ENCODE measurements at places on chromosomes 3 and 15. TPM values are rescaled to one million over a fixed set of nuclear protein-coding genes. Genes with fewer than 3 reads are reported as not detected.

GRCh38 chr3:45871780-45872179 is 14.6 kb upstream of the CCR9 start:
- no peaks in the 10 kb centered on the region for H3K27me3 ChIP-seq
- H3K4me3 ChIP-seq = no peak overlapping the region
- no peak for DNase-seq
- H3K36me3 ChIP-seq = no peaks in the 10 kb centered on the region

- no peaks in the 10 kb centered on the region for H3K27me3 ChIP-seq
- H3K27ac ChIP-seq = no peak overlapping the region
- no peaks in the 10 kb centered on the region for H3K4me1 ChIP-seq
- no peaks in the 10 kb centered on the region for H3K36me3 ChIP-seq
- no peak for DNase-seq
- no peak overlapping the region for H3K4me3 ChIP-seq
Observed at GRCh38 chr3:174270841-174271240, 588.3 kb upstream of the NAALADL2 start.

DNA sequence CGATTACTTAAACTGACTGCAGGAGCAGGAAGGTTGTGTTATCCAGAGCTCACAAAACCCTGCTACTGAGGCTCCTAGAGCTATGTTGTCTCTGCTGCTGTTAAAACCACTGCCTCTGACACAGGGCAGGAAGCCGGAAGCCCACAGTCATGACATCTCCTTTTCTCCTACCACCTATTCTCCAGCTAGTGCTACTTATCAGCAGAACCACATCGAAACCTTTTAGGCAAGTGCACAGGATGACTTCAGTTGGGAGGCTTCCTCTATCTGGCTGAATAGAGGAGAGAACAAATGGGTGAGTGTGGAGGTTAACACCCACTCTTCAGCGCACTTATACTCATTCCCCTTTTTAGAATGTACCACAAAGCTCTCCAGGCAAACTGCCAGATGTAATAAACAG is 638.0 kb downstream of the OTOL1 start:
- no peak overlapping the region for H3K27ac ChIP-seq
- no peak overlapping the region for H3K4me3 ChIP-seq
- DNase-seq = no peak
- no peaks in the 10 kb centered on the region for H3K27me3 ChIP-seq
- no peaks in the 10 kb centered on the region for H3K4me1 ChIP-seq

ARGFX gene
- not detected for total RNA-seq

ZIC4 gene
- total RNA-seq = not detected

GRCh38 chr3:108319428-108320082 is 23.2 kb downstream of the HHLA2 start:
- H3K4me3 ChIP-seq = no peak overlapping the region
- H3K27ac ChIP-seq = no peak overlapping the region
- DNase-seq = no peak
- no peaks in the 10 kb centered on the region for H3K27me3 ChIP-seq
- no peaks in the 10 kb centered on the region for H3K36me3 ChIP-seq

DNA sequence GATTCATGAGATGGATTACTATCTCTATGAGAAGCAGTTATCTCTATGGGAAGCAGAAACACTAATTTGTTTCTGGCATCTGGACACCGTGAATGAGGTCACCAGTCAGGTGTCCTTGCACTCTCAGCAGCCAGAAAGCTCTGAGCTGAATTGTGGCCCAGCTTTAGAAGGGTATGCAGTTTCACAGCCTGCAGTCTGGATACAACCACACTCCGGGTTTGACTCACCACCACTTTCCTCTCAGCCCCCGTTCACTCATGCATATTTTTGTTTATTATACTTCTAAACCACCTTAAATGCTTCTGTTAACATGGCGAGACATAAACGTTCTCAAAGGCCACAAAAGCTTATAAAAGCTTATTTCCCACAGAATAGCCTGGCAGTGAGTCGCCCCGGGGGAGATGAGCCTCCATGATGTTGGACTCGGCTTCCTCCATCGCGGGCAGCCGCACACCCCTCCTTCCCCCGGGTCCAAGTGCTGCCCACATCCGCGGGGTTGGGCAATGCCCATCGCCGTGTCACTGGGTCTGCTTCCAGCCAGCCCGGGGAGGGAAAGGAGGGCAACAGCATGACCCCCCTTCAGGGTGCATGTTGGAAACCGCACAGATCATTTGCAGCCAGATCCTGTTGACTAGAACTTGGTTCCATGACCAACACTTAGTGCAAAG is 16.8 kb upstream of the SLC41A3 start:
- no peak overlapping the region for H3K4me3 ChIP-seq
- H3K36me3 ChIP-seq = no peaks in the 10 kb centered on the region

GRCh38 chr3:187924651-187925050 is 179.4 kb upstream of the BCL6 start:
- H3K4me3 ChIP-seq = no peak overlapping the region
- no peak overlapping the region for H3K27ac ChIP-seq

PRRT3 gene
- total RNA-seq = 1.7 TPM

GRCh38 chr15:69861331-69862171 is 236.2 kb downstream of the TLE3 start:
- no peak overlapping the region for H3K27ac ChIP-seq
- no peak for DNase-seq
- H3K27me3 ChIP-seq = no peaks in the 10 kb centered on the region
- H3K36me3 ChIP-seq = no peaks in the 10 kb centered on the region

GRCh38 chr3:124878561-124879336 is 8.4 kb downstream of the ITGB5 start:
- H3K4me3 ChIP-seq = no peak overlapping the region
- H3K27ac ChIP-seq = peak overlapping the region; percentile 27

EPB42 gene
- total RNA-seq = not detected

CERS3 gene
- total RNA-seq = 43.5 TPM

DNA sequence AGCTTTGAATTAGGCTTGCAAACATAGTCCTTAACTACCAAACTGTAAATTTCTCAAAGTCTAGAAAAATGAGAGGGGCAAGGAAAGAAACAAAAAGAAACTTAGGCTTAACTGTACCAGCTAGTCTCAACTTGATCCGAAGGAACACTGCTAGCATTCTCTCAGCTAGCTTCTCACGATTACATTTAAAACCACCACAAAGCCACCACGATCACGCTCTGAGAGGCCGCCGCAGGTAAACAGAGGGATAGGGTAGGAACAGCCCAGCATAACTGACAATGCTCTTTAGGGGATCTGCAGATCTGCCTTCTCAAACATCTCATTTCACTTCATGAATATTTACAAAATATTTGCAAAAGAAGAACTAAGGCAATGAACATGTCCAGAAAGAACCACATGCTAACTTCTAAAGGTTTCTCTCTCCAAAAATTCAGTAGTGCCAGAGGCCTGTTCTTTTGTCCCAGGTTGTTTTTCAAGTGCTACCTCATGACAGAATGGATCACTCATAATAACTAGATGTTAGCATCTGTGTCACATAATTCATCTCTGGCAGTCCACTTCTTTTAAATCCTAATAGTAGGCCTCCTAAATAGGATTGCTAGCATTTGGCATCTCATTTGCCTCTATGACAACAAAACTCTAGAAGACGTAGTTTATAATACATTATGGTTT is 18.9 kb downstream of the VGLL4 start:
- H3K27ac ChIP-seq = no peak overlapping the region
- H3K4me1 ChIP-seq = peaks cover 73% of the 10 kb centered on the region
- H3K4me3 ChIP-seq = no peak overlapping the region
- DNase-seq = no peak
- H3K36me3 ChIP-seq = no peaks in the 10 kb centered on the region

ZBTB20 gene
- total RNA-seq = 64.8 TPM

ITGB5 gene
- total RNA-seq = 156 TPM

- H3K4me1 ChIP-seq = no peaks in the 10 kb centered on the region
- peaks cover 20% of the 10 kb centered on the region for H3K36me3 ChIP-seq
- no peak for DNase-seq
- H3K27ac ChIP-seq = no peak overlapping the region
Observed at GRCh38 chr3:196726788-196727675, 12.6 kb upstream of the PAK2 start.

DLL4 gene
- 20.9 TPM for total RNA-seq

DNA sequence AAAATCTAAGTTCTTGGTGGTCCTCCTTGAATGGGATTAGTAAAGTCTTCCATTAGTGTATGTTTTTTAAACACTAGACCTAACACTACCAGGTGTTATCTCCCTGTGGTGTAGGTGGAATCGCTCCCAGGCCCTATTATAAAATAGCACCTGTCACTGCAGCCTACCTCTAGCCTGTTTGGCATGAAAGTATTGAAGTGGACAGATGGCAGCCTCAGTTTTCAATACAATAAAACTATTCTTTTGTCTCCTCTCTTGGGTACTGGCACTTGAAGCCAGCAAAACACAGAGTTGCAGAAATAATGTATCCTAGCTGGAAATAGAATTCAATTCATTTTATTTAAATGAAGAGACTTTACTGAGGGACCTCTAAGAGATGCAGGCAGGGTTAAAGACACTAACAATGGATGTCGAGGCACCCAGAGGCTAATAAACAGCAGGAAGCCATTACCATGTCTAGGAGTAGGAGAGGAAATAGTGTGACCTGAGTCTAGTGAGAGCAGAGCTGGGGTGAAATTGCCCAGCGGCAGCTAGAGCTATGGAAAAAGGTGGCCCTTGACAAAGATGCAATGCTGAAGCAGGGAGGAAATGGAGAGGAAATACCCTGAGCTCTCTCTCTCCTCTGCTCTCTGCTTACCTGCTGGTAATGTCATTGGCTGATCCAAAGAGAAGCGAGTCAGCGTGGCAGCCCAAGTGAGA is 49.1 kb upstream of the TMEM158 start:
- no peaks in the 10 kb centered on the region for H3K36me3 ChIP-seq
- H3K27me3 ChIP-seq = no peaks in the 10 kb centered on the region
- no peak for DNase-seq
- H3K4me3 ChIP-seq = no peak overlapping the region
- H3K4me1 ChIP-seq = no peaks in the 10 kb centered on the region
- no peak overlapping the region for H3K27ac ChIP-seq

GRCh38 chr3:141436180-141436579 is 50.6 kb upstream of the RASA2 start:
- no peak overlapping the region for H3K27ac ChIP-seq
- no peak overlapping the region for H3K4me3 ChIP-seq
- DNase-seq = no peak
- H3K36me3 ChIP-seq = peaks cover 7% of the 10 kb centered on the region
- no peaks in the 10 kb centered on the region for H3K27me3 ChIP-seq

GOLGA6L4 gene
- total RNA-seq = 5.9 TPM

DNA sequence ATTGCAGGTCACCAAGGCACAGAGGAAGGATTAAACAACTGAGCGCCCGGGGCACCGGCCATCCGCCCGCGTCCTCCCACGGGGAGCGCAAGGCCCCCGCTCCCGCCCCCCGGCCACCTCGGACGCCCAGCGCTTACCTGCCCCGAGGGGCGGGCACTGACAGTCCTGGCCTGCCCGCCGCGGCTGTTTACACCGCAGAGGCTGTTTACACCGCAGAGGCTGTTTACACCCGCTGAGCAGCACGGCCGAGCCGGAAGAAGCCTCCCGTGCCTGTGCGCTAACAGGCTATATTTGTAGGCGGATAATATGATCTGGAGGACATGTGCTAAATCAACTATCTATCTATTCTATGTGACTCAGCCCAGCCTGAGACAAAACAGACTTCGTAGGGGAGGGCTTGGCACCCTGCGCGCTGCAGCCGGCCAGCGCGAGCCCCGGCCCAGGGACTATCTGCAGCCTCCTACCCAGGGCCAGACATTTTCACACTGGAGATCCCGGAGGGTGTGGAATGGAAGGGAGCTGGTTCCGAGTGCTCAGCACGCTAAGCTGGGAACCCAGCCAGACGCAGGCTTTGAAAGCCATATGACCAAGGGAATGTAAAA is at the start of gene LRRC2:
TSS of gene LRRC2 (minus strand) at position 263 of the 602 bp plus-strand sequence. CDS start 14,711 bp downstream, outside the sequence.
- H3K4me3 ChIP-seq = peak within 1 kb of the TSS; percentile 55
- DNase-seq = no peak
- no peaks in the 10 kb centered on the region for H3K27me3 ChIP-seq
- H3K4me1 ChIP-seq = peaks cover 12% of the 10 kb centered on the region

ZIC1 gene
- total RNA-seq = not detected

ARHGEF26 gene
- 29.2 TPM for total RNA-seq

GRCh38 chr3:11510001-11510340 is 133.7 kb downstream of the VGLL4 start:
- no peak overlapping the region for H3K4me3 ChIP-seq
- no peaks in the 10 kb centered on the region for H3K36me3 ChIP-seq
- peak overlapping the region; percentile 79 for H3K27ac ChIP-seq
- no peak for DNase-seq
- peaks cover 49% of the 10 kb centered on the region for H3K4me1 ChIP-seq

COLQ gene
- 12.8 TPM for total RNA-seq

TASOR gene
- 50.3 TPM for total RNA-seq

DNA sequence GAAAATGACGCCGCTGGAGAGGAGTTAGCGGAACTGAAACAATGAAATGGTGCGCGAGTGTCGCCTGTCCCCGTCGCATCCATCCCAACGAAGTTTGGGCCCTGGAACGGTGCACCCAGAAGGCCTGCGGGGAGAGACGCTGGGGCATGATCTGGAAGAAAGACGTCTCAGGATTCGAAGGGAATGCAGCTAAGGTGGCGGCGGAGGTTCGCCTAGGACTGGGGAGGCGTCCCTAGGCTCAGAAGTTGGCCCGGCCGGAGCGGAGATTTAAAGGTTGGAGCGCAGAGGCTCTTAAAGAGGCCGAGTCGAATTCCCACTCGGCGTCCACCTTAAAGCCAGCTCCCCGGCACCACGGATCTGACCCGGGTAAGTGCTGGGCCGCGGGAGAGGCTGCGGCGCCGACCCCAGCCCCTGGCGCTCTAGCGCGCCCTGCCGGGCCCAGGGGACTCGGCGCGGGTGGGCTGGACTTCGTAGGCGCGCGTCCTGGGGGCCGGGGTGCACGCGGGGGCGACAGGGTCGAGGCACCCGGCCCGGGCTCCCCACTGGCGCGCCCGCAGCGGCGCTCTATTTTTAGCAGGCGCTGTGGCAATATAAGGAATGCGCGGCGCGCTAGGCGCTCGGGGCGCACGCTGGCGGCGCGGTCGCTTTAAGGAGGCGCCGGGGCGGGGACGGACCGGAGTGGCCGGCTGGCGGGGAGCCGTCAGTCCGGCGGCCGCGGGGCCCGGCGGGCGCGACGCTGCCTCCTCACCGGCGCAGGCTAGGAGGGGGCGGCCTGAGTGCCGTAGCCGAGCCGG is at the start of gene MRAS:
TSS of gene MRAS (plus strand) at position 620 of the 794 bp plus-strand sequence. CDS start 24,305 bp downstream, outside the sequence.
- H3K4me1 ChIP-seq = peaks cover 11% of the 10 kb centered on the region
- H3K4me3 ChIP-seq = peak within 1 kb of the TSS; percentile 57
- H3K36me3 ChIP-seq = no peaks in the 10 kb centered on the region
- H3K27ac ChIP-seq = peak within 1 kb of the TSS; percentile 91
- no peaks in the 10 kb centered on the region for H3K27me3 ChIP-seq

- no peaks in the 10 kb centered on the region for H3K27me3 ChIP-seq
- DNase-seq = no peak
- peaks cover 64% of the 10 kb centered on the region for H3K4me1 ChIP-seq
Observed at GRCh38 chr15:65875458-65875857, 6.2 kb downstream of the RAB11A start.

DNA sequence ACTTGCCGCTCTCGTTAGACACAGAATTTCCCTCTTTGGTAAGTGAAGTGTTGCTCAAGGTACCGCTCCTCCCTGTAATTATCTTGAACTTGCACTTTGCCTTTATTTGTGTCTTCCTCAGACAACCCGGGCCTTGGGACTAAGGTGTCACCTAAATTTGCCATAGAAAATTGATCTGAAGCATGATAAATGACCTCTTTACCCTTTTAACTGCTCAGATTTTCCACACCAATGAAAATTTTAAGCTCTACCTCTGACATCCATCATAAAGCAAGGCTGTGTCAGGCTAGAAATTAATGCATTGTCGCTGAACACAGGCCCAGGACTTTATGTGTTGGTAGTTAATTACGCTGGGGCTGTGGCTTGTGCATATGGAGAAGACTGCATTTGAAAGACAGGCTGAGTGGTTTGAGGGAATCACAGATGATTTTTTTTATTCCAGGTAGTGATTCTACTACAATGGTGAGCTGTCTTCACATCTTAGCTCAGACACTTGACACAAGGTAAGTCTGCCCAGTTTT is 199.6 kb upstream of the CHRM5 start:
- no peaks in the 10 kb centered on the region for H3K36me3 ChIP-seq
- no peak overlapping the region for H3K27ac ChIP-seq
- H3K4me3 ChIP-seq = no peak overlapping the region
- H3K27me3 ChIP-seq = no peaks in the 10 kb centered on the region
- no peaks in the 10 kb centered on the region for H3K4me1 ChIP-seq

CPB1 gene
- total RNA-seq = 1.7 TPM
